ENCODE measurements at places on chromosomes 6 and 20.

DNA sequence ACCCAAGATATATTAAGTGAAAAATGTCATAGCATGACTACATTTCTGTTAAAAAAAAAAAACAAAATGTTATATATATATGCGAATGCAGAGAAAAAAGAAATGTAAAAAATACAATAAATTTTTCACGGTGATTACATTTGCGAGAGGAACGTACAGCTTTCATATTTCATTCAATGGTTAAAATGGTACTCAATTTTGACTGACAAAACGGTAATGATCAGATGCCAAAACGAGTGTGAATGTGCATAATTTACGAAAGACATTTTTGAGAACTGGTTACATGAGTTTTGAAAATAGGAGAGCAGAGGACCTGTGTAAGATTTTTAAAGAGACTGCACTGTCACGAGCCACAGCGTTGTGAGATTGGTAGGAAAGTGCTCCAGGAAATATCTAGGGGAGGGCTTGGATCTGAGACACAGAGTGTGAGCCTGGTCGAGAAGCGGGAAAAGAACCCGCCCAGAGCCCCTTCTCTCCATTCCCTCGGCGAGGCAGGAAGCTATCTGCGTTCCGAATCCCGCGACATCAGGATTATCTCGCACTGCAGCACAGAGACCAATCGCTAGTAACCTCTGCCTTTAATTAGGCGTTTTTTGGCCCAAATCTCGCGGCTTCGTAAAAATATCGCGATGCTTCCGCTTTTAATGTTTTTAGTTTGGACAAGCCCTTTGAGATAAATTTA lies 28.5 kb downstream of the TRIM27 start:
- peak; percentile 72 for DNase-seq

- DNase-seq, result peak; percentile 4
Measured at GRCh38 chr6:47073125-47074110, 31.3 kb upstream of the ADGRF1 start.

- no peak for DNase-seq
Measured at GRCh38 chr20:36549942-36550789, 8.8 kb downstream of the MYL9 start.

DNA sequence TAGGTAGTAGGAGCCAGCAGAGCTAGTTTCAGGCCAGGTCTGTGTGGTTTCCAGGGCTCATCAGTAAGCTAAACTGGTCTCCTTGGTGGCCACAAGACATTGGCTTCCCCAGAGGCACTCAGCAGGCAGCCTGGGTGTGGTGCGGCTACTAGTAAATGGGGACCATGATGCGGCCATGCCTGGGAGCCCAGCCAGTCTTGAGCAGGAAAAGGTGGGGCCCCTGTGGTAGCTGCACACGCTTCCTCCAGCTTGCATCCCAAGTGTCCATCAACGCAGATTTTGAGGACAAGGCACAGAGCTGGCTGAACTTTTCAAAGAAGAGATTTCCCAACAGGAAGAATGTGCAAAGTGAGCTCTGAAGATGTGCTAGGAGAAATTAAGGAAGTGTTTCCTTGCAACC lies 107.4 kb upstream of the NAA20 start:
- no peak for DNase-seq
